ENCODE measurements at places on chromosomes 3 and 15.

GRCh38 chr15:67199881-67200763 lies 54.3 kb downstream of the AAGAB start:
- DNase-seq: no peak

- no peak for DNase-seq
Measured at GRCh38 chr15:41001524-41002214, 48.4 kb downstream of the CHAC1 start.

- no peak for DNase-seq
Measured at GRCh38 chr3:178519701-178520100, 16.5 kb upstream of the KCNMB2 start.

- no peak for DNase-seq
Measured at GRCh38 chr15:101526021-101526420, 36.5 kb upstream of the PCSK6 start.

DNA sequence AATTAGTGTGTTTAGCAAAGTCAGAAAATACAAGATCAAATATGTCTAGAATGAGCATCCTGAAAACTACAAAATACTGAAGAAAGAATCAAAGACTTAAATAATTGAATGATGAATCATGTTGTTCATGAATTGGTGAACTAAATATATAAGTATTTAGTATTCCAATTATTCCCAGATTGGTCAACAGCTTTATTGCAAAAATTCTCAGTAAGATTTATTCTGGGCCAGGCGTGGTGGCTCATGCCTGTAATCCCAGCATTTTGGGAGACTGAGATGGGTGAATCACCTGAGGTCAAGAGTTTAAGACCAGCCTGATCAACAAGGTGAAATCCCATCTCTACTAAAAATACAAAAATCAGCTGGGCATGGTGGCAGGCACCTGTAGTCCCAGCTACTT lies 250.0 kb upstream of the NECTIN3 start:
- no peak for DNase-seq

All from activated CD4-positive, alpha-beta T cell treated with anti-CD3 and anti-CD28 coated beads, Interleukin-2, amount 50 U/mL, for 4 hours (primary cell).